ENCODE measurements at places on chromosomes 4 and X. TPM values are rescaled to one million over a fixed set of nuclear protein-coding genes. Genes with fewer than 3 reads are reported as not detected.

DNA sequence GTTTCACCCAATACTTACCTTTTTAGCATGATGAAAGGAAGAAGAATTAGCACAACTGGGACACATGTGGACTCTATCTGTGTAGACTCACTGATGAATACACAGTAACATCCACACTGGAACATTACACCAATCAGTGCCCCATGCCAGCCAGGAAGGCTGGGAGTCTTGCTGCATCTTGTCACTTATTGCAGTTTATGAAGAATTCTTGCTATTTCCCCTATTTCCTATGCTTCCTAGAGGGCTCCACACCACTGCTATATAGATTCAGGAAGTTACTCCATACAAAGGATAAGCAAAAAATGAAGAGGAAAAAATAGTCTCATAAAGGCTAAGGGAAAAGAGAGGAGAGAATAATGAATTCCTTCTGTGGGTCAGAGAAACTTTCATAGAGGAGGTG lies 201.0 kb downstream of the CAMK2D start:
- no peak for DNase-seq

- no peak for DNase-seq
These were observed 285.7 kb upstream of the ZCCHC13 start for GRCh38 chrX:74018253-74018652.

FABP2 gene
- not detected for total RNA-seq

- DNase-seq: peak; percentile 73
These were observed at the start of gene HSD17B10 for GRCh38 chrX:53433651-53434639. Gene HSD17B10 (minus strand): TSS chrX:53434370. CDS start chrX:53434345, 25 bp downstream.

DNA sequence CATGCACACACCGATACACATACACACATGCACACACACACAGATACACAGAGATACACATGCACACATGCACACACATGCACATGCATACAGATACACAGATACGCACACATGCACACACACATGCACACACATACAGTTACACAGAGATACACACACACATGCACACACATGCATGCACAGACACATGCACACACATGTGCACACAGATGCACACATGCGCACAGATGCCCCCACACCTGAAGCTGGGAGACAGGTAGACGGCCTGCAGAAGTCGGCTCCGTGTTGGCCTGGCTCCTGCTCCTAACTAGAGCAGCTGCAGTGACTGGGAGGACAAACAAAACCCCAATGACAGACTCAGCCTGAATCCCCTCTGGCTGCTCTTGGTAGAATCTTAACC lies 46.8 kb downstream of the PSAPL1 start:
- DNase-seq: no peak

- no peak for DNase-seq
These were observed 225.1 kb downstream of the NR3C2 start for GRCh38 chr4:148216866-148217814.

DCAF4L1 gene
- not detected for total RNA-seq

DNA sequence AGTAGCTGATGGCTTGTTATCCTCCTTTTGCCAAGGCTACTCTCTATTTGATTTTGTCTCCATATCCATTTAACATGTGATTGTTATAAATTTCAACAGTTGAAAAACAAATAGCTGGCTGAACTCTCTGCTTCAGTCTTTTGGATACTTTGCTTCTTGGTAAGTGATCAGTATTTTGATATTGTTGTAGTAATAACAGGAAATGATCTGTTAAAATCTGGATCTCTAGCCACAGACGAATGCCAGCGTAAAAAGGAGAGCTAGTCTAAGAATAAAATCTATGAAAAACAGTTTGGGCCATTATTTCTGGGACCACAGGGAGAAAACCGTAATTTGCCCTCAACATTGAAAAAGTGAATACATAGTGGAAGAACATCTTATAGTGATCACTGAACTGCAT lies 113.8 kb downstream of the ANAPC10 start:
- no peak for DNase-seq

CFAP97 gene
- 14.1 TPM for total RNA-seq

SOWAHD gene
- total RNA-seq: not detected

DNA sequence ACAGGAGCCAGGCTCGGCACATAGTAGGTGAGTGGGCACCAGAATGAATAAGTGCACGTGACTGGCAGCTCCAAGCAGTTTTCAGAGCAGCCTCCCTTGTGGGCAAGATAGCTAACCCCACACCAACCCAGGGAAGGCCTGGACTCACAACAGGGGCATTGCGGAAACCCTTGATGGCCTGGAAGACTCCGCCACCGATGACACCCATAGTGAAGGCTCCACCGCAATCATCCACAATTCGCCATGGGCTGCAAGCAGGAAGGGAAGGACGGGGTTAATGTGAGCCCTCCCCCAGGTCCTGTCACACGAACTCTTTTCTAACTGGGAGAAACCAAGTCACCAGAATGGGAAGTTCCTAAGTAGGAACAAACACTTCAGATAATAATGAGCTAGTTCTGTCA lies 957 bp downstream of the TIMM17B start:
- DNase-seq: no peak

DNA sequence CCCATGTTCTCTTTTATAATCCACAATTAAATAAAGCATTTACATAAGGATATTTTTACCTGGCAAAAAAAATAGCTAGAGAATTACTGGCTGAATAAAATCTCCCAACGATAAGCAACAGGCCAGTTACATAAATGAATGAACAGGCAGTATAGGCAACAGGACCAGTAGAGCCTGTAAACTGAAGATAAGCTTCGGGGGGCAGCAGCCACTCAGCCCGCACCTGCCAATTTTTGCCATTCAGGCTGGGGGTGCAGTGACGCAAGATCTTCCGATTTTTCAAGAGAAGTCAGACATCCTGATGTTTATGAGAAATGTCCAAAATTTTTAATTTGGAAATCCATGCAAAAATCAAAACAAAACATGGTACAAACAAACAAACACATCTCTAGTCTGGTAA lies 49.0 kb upstream of the CDKN2AIP start:
- no peak for DNase-seq

DNA sequence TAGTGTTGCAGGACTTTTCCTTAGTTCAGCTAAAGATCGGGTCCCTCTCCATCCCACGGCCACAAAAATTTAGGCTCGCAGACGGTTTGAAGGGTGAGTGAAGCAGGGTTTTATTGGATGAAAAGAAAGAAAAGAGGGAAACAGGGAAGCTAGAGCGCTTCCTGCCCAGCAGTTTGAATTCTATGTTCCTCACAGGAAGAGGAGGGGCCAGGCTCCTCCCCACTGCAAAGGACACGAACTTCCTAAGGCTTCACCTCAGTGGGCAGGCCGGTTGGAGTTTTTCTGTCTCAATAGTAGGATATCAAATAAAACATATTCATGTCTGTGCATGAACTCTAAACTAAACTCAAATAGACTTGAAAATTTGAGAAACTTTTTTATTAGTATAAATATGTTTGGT lies 27.4 kb downstream of the DAPP1 start:
- DNase-seq: no peak

DNA sequence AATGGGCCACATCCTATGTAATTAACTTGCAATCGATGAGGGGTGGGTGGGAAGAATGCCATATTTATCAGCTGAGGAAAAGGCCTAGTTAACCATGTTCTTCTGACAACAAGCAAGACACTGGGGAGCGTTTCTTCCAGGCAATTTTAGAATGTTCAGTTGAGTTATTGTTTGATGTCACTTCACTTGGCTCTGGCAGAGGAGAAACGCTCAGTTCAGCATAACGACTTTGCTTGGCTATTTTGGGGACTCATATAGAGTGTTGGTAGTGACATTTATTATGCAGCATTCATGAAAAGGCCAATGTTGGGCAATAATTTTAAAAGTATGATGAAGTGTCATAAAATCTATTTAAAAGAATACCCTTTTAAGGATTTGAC lies 648 bp downstream of the SYNPO2 start:
- DNase-seq: no peak

DNA sequence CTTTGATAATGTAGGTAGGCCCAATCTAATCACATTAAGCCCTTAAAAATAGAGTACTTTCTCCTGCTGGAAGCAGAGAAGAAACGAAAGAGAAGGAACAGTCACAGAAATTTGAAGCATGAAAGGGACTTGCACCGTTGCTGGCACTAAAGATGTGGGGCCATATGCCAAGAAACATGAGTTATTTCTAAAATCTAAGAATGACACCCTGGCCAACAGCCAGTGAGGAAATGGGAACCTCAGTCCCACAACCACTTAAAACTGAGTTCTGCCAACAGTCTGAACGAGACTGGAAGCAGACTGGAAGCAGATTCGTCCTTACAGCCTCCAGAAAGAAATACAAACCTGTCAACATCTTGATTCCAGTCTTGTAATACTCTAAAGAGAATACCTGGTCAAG lies 70.1 kb downstream of the CENPC start:
- DNase-seq: no peak

CPLX1 gene
- 0.20 TPM for total RNA-seq

MAB21L2 gene
- not detected for total RNA-seq

SLITRK4 gene
- total RNA-seq: 2.3 TPM

- DNase-seq: no peak
These were observed 38.4 kb downstream of the PSAPL1 start for GRCh38 chr4:7396186-7396910.

Data from Caki2 (cell line).